ENCODE measurements at places on chromosomes 5 and 9. TPM values are rescaled to one million over a fixed set of nuclear protein-coding genes. Genes with fewer than 3 reads are reported as not detected.
A peak's percentile ranks its signal among the peaks of the same experiment; 100 is the strongest.

Gene CYLC2
- total RNA-seq, result not detected

Gene PRELID2
- 14.9 TPM for total RNA-seq

Gene PCSK5
- 3.5 TPM for total RNA-seq

DNA sequence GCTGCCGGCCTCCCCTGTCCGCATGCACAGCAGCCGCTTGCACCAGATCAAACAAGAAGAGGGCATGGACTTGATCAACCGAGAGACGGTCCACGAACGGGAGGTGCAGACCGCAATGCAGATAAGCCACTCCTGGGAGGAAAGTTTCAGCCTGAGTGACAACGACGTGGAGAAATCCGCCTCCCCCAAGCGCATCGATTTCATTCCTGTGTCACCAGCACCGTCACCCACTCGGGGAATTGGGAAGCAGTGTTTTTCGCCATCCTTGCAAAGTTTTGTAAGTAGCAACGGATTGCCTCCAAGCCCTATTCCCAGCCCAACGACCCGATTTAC lies 75.3 kb downstream of the PIP5K1B start:
- no peaks in the 10 kb centered on the region for H3K27me3 ChIP-seq
- peak overlapping the region; percentile 89 for H3K4me3 ChIP-seq
- no peak for DNase-seq
- peak overlapping the region; percentile 21 for H3K27ac ChIP-seq
- peaks cover 14% of the 10 kb centered on the region for H3K4me1 ChIP-seq

DNA sequence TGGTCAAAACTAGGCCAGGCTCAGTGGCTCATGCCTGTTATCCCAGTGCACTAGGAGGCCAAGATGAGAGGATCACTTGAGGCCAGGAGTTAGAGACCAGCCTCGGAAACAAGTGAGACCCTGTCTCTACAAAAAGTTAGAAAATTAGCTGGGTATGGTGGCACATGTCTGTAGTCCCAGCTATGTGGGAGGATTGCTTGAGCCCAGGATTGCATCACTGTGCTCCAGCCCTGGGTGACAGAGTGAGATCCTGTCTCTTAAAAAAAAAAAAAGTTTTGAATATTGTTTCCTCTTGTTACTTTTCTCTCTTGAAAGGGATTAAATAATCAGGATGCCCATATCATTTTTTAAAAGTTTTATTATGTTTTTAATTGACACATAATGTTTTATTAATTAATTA lies 7.6 kb downstream of the ARHGEF37 start:
- H3K27ac ChIP-seq, result no peak overlapping the region
- no peaks in the 10 kb centered on the region for H3K36me3 ChIP-seq
- H3K4me1 ChIP-seq, result no peaks in the 10 kb centered on the region
- H3K27me3 ChIP-seq, result no peaks in the 10 kb centered on the region

- no peak overlapping the region for H3K4me3 ChIP-seq
- no peaks in the 10 kb centered on the region for H3K36me3 ChIP-seq
- DNase-seq, result no peak
- no peaks in the 10 kb centered on the region for H3K27me3 ChIP-seq
- no peak overlapping the region for H3K27ac ChIP-seq
These were observed 208.7 kb downstream of the BNC2 start for GRCh38 chr9:16661816-16662215.

DNA sequence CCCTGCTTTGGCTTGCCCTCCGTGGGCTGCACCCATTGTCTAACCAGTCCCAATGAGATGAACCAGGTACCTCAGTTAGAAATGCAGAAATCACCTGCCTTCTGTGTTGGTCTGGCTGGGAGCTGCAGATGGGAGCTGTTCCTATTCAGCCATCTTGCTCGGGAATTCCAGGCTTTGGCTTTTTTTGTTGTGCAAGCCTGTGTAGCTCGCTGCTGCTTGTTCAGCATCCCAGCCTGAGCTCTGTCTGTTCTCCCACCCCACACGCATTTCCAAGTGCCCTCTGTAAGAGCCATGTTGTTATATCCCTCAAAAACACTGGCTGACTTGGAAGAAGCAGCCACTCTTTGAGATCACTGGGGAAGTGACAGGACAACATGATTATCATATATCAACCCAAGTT lies 101.6 kb upstream of the DPYSL3 start:
- no peak overlapping the region for H3K4me3 ChIP-seq
- no peak for DNase-seq
- no peak overlapping the region for H3K27ac ChIP-seq

- H3K4me3 ChIP-seq, result peak overlapping the region; percentile 86
- no peaks in the 10 kb centered on the region for H3K4me1 ChIP-seq
- no peak overlapping the region for H3K27ac ChIP-seq
- peak; percentile 76 for DNase-seq
These were observed 278.1 kb downstream of the AOPEP start for GRCh38 chr9:95004411-95005277.

DNA sequence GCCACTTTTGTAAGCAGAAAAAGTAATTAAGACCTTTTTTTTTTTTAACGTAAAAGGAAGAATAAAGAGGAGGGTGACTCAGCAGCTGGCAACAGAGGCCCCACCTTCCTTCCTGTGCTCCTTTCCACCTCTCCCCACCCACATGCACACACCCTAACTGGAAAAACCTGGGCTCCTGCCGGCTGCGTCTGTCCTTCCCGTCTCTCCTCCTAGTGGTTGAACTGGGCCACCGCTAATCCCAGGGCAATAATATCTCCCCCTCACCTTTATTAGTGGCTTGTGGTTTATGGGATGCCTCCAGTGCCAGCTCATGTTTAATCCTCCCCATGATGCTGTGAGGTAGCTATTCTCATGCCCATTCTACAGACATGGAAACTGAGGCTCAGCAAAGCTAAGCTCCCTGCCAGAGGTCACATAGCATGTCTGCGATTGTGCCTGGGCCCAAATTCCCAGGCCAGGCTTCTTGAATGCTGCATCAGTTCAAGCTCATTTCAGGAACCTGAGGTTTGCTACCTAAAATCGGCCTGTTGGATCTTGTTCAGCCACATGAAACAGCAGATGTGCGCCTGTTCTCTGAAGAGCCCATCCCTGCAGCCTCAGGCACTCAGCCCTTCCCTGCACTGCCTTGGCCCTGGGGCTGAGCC lies 60.9 kb upstream of the IL17B start:
- peak; percentile 90 for DNase-seq
- H3K27ac ChIP-seq, result no peak overlapping the region
- H3K27me3 ChIP-seq, result no peaks in the 10 kb centered on the region
- no peak overlapping the region for H3K4me3 ChIP-seq
- no peaks in the 10 kb centered on the region for H3K4me1 ChIP-seq

- H3K4me1 ChIP-seq, result peaks cover 22% of the 10 kb centered on the region
- H3K4me3 ChIP-seq, result no peak overlapping the region
- peak overlapping the region; percentile 98 for H3K27ac ChIP-seq
These were observed 667.2 kb upstream of the ZNF608 start for GRCh38 chr5:125413496-125414274.

GRCh38 chr5:117794847-117795246 lies 1193.5 kb downstream of the DTWD2 start:
- H3K4me3 ChIP-seq, result no peak overlapping the region
- no peaks in the 10 kb centered on the region for H3K27me3 ChIP-seq
- H3K36me3 ChIP-seq, result no peaks in the 10 kb centered on the region

All from endodermal cell (in vitro differentiated cells).